ENCODE measurements at places on chromosomes 4 and X.

- no peak for DNase-seq
Observed at GRCh38 chr4:7727749-7728148, 211.9 kb downstream of the AFAP1 start.

GRCh38 chr4:40446839-40447238 lies 111.7 kb downstream of the CHRNA9 start:
- no peak for DNase-seq

- DNase-seq: no peak
Observed at GRCh38 chr4:14615671-14616070, 386.6 kb upstream of the CPEB2 start.

DNA sequence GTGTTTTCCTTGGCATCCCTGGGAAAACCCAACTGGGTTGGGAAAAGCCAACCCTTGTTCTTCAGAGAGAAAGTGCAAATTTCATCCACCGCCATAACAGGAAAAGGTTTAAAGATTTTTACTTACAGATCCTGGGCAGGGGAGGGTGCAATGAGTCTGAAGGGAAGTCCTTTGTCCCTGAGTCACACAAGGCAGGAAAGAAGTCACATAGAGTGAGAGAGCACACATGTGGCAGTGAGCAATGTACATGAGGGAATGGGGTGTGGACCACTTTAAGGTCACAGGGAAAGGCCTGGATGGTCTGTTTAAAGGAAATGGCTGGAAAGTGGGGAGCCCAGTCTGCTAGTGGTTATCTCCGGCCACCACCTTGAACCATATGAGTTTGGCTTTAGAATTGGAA lies 248.9 kb downstream of the HS3ST1 start:
- DNase-seq: no peak

- DNase-seq: no peak
Observed at GRCh38 chr4:66059556-66059955, 389.3 kb upstream of the EPHA5 start.

DNA sequence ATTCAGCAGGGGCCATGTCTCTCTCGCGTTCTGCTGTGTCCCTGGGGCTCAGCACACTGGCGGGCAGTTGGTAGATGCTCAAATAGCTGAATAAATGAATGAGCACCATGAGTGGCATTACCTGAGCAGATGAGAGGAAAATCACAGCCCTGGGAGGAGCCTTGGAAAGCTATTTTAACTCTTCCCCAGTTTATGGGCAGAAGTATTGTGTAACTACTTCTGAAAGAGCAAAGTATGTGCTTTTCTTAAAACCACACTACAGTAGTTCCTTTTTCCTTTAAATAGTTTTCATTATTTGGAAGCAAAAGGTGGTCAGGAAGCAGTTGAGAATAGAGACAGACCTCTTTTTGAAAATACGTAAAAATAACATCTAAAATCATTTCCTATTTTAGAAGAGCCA lies 3.0 kb upstream of the PLAC1 start:
- no peak for DNase-seq

DNA sequence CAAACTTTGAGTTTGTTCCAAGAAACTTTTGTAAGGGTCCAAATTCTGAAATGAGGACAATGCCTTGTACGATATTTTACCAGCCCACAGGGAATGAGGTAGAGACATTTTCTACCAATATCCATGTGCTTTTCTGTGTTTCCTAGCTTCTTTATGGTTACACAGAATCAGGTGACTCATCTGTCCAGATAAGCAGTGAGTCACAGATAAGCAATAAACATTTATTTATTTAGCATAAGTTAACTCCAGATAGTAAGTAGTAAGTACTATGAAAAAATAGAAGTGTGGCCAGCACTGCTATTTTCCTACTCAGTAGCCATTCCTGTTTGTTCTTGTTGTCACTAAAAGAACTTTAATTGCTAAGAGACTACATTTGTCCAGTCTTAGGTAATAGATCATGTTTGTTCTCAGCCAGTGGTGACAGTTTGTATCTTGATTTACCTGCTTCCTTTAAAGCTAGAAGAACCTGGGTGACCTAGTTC lies 7.4 kb downstream of the AFF1 start:
- no peak for DNase-seq

- DNase-seq: no peak
Observed at GRCh38 chr4:168318266-168318895, at the start of gene DDX60. TSS of gene DDX60 (minus strand) at chr4:168318752. CDS start at chr4:168311259, 7,493 bp downstream.

Measured in SK-N-DZ (cell line).